ENCODE measurements at places on chromosomes 16 and 17.

DNA sequence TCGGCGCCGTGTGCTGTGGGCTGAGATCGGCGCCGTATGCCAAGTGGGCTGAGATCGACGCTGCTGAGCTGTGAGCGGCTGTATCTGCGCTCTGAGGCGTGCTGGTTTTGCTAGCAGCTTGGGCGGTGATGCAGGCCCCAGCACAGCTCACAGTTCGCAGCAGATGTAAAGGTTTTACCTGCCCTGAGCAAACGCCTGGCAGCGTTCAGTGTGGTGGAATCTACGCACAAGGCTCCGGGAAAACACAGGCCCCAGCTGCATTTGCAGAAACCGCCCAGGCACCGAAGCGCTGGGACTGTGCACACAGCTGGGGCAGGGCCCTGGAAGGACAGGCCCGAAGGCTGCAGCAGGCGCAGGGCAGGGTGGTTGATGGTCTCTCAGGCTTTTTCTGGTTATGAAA is 8.0 kb upstream of the ZNF469 start:
- DNase-seq, result no peak

DNA sequence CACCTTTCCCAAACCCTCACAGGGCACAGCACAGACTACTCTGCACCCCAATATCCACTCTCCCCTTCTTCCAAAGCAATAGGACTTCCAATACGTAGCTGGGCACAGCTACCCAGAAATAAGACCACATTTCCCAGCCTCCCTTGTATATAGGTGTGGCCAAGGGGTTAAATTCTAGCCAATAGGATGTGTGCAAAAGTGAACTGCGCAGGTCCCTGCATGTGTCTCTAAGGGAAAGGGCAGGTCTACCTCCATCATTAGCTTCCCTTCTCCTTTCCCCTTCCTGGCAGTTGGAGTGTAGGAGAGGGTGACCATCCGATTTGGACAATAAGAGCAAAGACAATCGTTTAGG is 25.5 kb upstream of the SNN start:
- DNase-seq, result no peak

DNA sequence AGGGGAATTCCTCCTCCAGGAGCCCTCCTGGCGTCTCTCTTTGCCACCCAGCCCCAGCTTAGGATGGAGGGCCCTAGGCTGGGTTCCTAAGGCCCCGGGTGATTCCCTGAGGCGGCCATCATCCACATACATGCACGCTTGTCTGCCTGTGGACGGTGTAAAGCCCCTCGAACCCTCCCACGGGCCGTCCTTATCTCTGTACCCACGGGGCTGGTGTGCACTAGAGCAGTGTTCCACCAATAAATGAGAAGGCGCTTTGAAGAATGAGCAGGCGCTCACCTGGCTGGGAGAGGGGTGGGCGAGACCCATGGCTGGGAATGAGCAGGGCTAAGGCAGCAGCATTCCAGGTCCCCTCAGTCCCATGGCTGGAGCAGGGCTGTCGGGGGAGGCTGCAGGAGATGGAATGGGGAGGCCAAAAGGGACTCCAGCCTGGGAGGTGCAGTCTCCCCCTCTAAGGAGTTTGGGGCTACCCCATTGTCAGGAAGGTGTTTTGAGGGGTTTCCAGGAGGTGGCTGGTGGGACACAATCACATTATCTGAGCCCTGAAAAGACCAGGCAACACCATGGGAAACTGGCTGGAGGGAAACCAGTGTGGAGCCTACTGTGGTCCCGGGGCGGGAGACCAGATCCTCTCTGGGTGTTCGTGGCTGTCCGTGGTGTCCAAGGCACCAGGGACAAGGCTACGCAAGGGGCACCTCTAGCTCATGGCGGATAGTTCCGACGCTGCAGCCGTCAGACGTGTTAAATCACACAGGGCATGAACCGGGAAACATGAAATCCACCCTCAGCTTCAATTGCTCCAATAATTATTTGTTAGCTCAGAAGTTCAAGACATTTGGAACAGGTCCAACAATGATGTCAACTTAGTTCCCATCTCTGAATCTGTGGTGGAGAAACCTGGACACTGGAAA is 87.5 kb upstream of the DNAH17 start:
- DNase-seq, result no peak

GRCh38 chr17:67124450-67125148 is 80.2 kb downstream of the CACNG1 start:
- DNase-seq, result no peak

- DNase-seq, result peak; percentile 49
Observed at GRCh38 chr16:81873843-81874752, 95.0 kb downstream of the PLCG2 start.

- no peak for DNase-seq
Observed at GRCh38 chr16:68319185-68319908, 8.5 kb downstream of the PRMT7 start.

DNA sequence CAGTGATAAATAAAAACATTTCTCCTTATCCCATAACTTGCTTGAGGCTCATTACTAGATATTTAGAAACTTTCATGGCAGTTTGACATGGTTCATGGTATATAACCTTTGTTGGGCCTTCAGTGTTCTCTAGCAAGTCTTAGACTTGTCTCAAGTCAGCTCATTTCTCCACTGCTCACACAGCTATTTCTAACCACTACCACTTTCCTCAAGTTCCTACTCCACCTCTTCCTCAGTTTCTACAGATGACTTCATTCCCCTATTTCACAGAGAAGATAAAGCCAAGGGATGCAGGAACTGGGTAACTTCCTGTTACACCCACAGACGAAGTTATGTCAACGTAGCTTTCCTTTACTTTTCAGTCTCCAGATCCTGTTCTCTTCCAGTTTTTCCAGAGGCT is 23.2 kb downstream of the NLK start:
- peak; percentile 58 for DNase-seq

- no peak for DNase-seq
Observed at GRCh38 chr16:72126429-72126765, 32.8 kb downstream of the DHX38 start.

GRCh38 chr16:78675312-78675711 is 575.9 kb downstream of the WWOX start:
- DNase-seq, result peak; percentile 21

DNA sequence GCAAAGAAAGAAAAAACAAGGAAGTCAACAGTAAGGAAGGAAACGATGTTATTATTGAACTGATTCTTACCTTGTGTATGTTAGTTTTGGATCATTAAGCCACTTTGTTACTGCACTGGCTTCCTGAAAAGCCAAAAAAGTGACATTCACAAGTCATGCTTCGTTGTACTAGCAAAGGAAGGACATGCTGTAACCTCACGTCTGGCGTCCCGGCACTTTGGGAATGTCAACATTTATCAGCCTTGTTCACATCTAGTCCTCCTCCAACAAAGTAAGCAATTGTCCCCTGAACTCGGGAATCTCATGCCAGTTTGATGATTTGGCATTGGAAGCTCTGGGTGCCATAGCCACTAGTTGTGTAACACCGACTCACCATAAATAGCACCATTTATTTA is 731 bp upstream of the MKS1 start:
- DNase-seq, result peak; percentile 37
